Left cardiac atrium (tissue), 4 donors: ENCODE measurements at places on chromosomes 12 and 14. TPM values are rescaled to one million over a fixed set of nuclear protein-coding genes. Genes with fewer than 3 reads are reported as not detected.

Gene MCRS1
- total RNA-seq: 78.4 TPM

- no peak for DNase-seq
These were observed 141.9 kb upstream of the PLEKHG7 start for GRCh38 chr12:92560713-92561542.

- peak; percentile 30 for DNase-seq
These were observed 142.9 kb upstream of the BTG1 start for GRCh38 chr12:92288561-92288960.

Gene CLEC2B
- 3.9 TPM for total RNA-seq

DNA sequence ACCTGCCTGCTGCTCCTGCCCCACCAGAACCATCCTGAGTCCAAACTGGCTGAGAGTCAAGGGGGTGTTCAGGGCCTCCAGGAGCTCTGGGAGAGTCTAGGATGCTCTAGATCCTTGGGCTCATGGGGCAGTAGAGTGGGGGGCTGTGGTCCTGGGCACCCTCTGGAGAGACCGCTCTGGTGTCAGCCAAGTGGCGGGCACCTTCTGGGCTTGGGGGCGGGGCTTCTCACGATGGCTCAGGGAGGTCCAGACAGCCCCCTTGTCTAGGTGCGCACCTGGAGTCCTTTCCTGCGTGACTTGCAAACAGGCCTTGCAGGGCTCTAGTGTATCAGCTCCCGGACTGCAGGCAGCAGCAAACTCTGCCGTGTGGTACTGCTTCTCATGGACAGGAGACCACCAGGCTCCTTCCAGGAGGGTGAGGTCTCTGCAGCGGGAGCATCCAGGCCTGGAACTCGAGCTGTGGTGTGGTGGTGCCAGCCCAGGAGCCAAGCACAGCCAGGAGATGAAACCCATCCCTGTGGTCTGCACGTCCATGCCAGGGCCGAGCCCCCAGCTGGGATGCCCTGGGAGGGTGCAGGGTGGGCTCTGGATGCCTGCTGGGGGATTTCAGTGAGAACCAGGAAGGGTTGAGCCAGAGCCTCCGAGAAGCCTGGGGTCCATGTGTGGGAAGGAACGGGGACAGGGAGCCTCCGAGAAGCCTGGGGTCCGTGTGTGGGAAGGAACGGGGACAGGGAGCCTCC, 15.0 kb downstream of the PACS2 start:
- no peak for DNase-seq

- DNase-seq: no peak
These were observed 234.1 kb downstream of the NOVA1 start for GRCh38 chr14:26363689-26364088.
